ENCODE measurements at places on chromosomes 11 and 22.

DNA sequence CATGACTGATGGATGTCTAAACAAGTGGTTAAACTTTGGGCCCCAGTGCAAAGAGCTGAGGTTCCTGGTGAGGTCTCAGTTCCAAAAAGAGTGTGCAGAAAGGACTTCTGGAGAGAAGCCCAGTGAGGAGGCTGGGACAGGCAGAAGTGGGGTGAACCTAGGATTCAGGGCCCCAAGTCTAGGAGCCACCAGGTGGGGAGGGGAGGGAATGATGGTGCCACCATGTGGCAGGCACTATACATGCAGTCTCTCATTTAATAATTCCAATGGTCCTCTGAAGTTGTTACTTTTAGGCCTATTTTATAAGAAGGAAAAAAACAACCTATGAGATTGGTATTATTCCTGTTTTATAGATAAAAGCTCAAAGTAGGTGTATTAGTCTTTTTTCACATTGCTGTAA lies 102.0 kb downstream of the INSC start:
- DNase-seq = no peak

DNA sequence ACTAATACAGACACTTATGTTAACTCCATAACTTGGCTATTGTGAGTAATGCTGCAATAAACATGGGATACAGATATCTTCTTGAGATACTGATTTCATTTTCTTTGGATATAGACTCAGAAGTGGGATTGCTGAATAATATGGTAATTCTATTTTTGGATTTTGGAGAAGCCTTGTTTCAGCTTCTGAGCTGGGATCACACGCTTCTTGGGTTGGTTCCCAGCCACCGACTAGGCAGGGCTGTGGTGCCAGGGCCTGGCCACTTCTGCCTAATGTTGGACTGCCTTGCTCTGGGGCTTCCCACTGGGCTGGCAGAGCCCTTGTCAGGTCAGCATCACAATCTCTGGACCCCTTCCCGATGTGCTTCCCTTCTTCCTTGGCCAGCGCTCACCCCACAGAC lies 14.0 kb upstream of the MCHR1 start:
- no peak for DNase-seq

- no peak for DNase-seq
Measured at GRCh38 chr11:66910016-66910415, 48.2 kb downstream of the PC start.

- no peak for DNase-seq
Measured at GRCh38 chr11:65430406-65431217, 8.0 kb downstream of the NEAT1 start.

GRCh38 chr11:106131998-106132397 lies 54.5 kb downstream of the AASDHPPT start:
- no peak for DNase-seq

DNA sequence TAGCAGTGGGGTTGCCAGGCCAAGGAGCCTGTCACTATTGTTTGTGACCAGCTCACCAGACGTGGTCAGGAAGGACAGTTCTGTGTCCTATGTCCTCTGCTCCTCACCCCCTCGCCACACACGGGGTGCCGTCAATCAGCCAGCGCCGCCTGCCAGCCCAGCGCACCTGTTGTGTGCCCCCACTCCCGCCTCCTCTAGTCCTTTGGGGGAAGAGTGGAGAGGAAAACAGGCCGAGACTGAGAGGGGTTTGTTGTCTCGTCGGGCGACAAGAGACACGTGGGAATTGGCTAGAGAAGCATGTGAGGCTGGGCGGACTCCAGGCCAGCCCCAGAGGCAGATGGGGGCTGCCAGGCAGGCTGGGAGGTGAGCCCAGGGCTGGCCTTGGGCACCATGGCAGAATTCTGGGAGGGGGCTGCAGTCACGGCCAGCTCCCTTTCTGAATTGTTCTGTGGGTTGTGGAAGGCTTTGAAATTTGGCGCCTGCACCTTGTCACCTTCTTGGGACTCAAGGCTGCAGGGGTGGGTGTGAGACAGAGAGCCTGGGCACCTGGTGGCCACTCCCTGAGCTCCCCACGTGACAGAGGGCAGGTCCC lies 3.1 kb upstream of the KCNQ1OT1 start:
- no peak for DNase-seq
